Hematopoietic multipotent progenitor cell treated with erythropoietin and hydrocortisone succinate and interleukin-3 and kit ligand, for 15 days (in vitro differentiated cells): ENCODE measurements at places on chromosomes 12 and 14.

DNA sequence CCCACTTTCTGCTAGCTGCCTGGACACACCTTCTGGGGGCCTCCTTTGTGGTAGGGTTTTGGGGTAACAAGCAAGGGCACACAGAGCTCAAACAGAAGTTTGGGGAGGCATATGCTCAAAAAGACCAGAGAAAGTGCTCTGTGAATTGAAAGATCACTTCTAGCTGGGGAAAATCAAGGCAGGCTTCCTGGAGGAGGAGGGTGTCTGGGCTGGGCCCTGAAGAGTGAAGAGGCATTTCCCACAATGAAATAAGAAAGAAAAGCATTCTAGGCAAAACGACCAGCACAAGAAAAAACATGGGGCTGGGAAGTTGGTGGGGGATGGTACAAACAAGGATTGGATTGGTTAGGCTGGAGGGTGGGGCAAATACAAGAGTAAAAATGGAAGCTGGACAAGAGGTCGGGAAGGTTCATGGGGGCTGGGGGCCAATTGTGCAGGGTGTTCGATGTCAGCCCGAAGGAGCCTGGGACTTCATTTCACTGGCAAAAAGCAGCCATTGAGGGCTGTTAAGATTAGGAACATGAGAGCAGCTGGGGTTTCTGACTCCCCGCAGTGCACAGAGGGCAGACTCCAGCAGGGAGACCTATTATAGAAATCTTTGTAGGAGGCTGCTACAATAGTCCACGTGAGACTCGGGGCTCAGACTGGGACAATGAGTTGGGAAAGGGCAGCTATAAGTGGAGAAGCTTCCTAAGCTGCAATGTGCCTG, 51.5 kb upstream of the CMKLR1 start:
- DNase-seq: no peak

DNA sequence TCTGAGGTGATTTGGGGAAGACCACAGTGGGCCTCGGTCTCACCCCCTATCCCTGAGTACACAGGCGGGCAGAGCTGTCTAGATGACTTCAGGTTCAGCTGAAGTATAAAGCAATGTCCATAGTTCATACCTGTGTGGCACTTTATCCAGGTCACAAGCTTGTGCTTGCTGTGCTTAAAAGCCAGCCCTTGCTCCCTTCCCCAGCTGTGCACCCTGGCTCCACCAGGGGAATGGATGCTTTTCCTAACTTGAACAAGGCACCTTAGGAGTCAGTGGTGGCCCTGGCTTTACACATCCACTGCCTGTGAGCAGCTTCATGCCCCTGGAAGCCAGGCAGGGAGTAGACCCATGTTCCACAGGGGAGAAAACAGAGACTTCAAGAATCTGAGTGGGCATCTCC, 5.5 kb downstream of the CARMIL3 start:
- DNase-seq: no peak

DNA sequence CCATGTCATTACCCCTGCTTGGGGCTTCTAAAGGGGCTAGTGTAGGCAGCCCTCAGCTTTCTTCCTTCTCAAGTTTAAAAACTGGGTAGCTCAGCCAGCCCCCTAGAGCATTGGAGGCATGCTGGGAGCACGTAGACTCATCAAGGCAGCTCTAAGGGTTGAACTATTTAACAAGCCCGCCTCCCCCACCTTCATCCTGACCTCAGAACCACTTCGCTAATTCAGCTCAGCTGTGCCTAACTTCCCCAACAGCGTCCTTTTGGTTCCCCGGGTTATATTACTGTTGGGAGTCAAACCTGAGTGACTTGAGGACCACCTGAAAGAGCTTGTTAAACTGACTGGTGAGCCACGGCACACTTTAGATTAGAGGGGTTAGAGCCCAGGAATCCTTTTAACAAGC, 30.1 kb downstream of the MAX start:
- DNase-seq: no peak

DNA sequence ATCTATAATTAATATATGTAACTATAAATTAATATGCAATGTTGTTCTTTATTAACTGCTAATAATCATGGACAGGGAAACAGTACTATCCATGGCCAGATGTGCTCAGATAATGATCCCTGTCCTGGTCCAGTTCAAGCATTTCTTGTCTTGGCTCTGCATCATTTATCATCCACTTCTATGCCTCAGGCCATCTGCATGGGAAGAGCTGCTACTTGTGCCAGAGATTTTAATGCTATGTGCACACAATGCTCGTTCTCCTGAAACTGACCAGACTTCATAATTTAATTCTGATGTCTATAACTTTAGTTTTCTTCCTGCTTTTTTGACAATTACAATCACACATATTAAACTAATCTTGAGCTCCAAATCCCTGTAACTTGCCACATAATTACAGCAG, 11.2 kb upstream of the TMX1 start:
- DNase-seq: no peak

DNA sequence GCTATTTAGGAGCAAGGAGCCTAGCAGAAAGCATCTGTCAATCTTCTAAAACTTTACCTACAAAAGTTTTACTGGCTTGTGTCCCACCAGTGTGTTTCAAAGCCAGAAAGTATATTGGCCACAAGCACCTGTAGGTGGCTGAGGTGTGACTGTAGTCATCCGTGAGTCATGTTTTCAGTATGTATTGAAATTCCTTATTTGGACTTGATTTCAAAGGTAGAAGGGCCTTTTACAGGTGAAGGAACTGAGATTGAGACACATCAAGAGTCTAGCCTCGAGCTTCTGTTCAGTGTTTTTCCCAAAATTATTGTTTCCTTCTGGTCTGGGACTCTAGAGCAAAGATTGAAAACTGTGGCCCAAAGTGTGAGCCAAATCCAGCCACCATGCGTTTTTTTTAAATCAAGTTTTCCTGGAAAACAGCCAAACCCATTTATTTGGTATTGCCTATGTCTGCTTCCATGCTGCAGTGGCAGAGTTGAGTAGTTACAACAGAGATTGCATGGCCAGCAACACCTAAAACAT, 195.3 kb upstream of the BCL2L14 start:
- DNase-seq: no peak
